ENCODE measurements at places on chromosomes 7 and 10. TPM values are rescaled to one million over a fixed set of nuclear protein-coding genes. Genes with fewer than 3 reads are reported as not detected.

DNA sequence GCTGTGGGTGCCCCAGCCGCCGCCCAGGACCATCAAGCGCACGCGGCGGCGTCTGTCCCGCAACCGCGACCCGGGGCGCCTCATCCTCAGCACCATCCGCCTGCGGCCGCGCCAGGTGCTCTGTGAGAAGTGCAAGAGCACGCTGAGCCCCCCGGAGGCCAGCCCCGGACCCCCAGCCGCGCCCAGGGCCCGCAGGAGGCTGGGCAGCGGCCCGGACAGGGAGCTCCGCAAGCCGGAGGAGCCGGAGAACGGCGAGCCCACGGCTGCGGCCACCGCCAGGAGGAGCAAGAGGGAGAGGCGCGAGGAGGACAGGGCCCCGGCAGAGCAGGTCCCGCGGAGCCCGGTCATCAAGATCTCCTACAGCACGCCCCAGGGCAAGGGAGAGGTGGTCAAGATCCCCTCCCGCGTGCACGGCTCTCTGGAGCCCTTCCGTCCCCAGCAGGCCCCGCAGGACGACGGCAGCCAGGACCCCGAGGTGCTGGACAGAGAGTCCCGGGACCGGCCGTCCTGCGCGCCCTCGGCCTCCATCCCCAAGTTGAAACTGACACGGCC, 8.0 kb downstream of the PWWP2B start:
- no peak overlapping the region for H3K27ac ChIP-seq
- no peak for DNase-seq
- no peaks in the 10 kb centered on the region for H3K36me3 ChIP-seq
- no peak overlapping the region for H3K4me3 ChIP-seq

DNA sequence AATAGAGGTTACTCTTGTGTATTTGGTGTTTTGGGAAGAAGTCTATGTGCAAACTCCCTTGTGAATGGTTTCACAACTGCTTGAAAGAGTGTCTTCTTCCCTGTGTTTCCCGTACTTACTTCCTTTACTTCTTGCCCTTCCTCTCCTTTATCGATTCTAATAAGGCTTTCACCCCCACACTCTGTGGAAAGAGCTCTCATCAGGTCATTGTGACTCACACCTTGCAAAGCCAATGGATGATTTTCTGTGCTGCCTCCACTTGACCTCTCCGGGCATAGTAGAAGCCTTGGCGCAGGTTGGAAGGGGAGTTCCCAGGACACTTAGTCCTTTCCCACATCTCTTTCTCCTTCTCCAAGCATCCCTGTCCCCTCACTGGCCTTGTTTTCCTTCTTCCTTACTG, 6.2 kb upstream of the TSPAN15 start:
- no peak for DNase-seq
- H3K27ac ChIP-seq, result no peak overlapping the region
- H3K4me1 ChIP-seq, result peaks cover 32% of the 10 kb centered on the region
- H3K27me3 ChIP-seq, result peaks cover 10% of the 10 kb centered on the region

The PTN gene
- not detected for total RNA-seq

DNA sequence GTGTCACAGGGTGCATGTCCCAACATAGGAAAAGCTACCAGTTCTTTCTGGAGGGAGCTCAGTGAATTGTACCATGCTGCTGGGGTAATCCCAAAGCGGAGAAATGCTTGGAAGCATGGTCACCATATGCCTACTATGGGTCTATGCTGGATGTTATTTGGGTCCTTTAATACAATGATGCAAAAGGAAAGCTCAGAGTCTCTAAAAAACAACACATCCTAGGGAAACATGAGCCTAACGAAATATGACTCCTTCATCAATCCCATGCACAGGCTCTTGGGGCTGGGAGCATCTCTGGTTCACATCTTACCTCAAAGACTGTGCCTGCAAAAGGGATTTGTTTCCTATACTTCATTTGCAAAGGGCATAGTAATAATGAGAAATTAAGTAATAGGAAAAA, 65.2 kb downstream of the CUBN start:
- peaks cover 5% of the 10 kb centered on the region for H3K36me3 ChIP-seq
- H3K27me3 ChIP-seq, result no peaks in the 10 kb centered on the region
- H3K4me3 ChIP-seq, result no peak overlapping the region
- no peak for DNase-seq
- peaks cover 15% of the 10 kb centered on the region for H3K4me1 ChIP-seq
- no peak overlapping the region for H3K27ac ChIP-seq

The DPP6 gene
- total RNA-seq, result not detected

The ST8SIA6 gene
- 0.95 TPM for total RNA-seq

DNA sequence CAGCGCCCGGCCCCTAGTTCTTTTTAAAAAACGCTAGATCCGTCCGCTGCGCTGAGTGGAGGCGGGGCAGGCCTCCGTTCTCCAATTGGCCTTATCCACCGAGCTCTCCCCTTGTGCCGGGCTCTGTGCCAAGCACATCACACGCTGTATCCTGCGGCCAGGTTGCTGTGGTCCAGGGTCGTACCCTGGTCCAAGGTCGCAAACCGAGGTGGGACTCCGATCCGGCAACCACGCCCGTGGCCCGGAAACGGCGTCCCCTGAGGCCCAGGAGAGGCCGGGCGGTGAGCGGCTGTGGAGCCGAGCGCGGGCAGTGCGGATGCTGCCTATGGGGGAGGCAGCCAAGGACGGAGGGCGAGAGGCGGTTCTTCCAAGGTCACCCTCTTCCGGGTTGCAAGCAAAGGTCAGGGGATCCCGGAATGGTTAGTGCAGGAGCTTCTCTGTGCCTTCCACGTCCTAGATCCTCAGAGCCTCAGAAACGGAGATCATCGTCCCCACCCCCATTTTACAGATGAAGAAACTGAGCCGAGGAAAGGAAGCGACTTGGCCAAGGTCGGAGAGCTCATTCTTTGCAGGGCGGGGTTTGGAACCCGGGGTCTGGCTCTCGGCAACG, 72.4 kb upstream of the LRRC4 start:
- peak overlapping the region; percentile 81 for H3K4me3 ChIP-seq
- DNase-seq, result peak; percentile 36
- peaks cover 8% of the 10 kb centered on the region for H3K27me3 ChIP-seq
- H3K4me1 ChIP-seq, result peaks cover 33% of the 10 kb centered on the region
- H3K27ac ChIP-seq, result no peak overlapping the region
- H3K36me3 ChIP-seq, result no peaks in the 10 kb centered on the region

The FANK1 gene
- 0.68 TPM for total RNA-seq

- DNase-seq, result peak; percentile 12
- no peak overlapping the region for H3K4me3 ChIP-seq
- no peaks in the 10 kb centered on the region for H3K36me3 ChIP-seq
Measured at GRCh38 chr7:45596665-45597095, 22.5 kb downstream of the ADCY1 start.

The IDI1 gene
- 96.5 TPM for total RNA-seq

GRCh38 chr10:1980459-1980858, 243.1 kb upstream of the ADARB2 start:
- no peaks in the 10 kb centered on the region for H3K4me1 ChIP-seq
- H3K27ac ChIP-seq, result no peak overlapping the region
- no peak for DNase-seq
- no peaks in the 10 kb centered on the region for H3K36me3 ChIP-seq
- H3K27me3 ChIP-seq, result no peaks in the 10 kb centered on the region
- H3K4me3 ChIP-seq, result no peak overlapping the region

DNA sequence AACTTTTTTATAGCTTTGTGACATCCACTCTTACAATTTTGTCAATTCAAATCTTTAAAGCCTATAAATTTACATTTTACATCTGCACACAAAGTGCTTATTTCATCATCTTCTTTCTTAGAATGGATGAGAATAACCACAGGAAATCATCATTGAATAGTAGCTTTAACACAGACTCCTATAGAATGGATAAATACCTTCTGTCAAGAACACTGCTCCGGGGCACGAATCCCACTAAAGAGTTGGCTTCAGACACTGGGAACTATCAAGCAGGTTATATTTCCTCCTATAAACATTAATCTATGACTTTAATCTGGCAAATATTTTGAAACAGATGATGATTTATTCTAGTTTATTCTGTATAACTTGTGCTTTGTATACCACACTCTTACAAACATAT, 269.7 kb upstream of the TPK1 start:
- no peak for DNase-seq
- H3K36me3 ChIP-seq, result no peaks in the 10 kb centered on the region
- H3K27me3 ChIP-seq, result no peaks in the 10 kb centered on the region
- no peaks in the 10 kb centered on the region for H3K4me1 ChIP-seq

The CALHM1 gene
- total RNA-seq, result 0.58 TPM

DNA sequence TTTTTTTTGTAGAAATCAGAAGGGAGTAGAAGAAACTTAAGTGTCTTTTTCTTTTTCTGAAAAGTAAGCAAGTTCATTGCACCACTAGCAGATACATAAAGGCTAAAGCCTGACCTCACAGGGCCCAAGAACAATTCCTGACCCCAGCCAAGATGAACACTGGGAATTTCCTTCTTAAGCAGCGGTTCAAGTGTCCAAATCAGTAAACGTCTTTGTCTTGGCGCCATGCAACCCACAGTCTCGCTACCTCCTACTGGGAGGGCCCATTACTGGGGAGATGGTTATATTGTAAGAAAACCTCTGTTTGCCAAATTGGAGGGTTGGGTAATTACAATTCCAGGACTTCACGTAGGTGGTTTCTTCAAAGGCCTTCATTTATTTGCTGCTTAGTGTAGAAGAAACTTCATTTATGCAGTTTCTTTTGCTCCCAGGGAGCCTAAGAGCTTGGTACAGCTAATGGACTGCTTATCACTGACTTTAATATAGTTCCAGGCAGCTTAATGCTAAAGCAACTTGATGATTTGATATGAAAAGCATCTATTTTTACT, 58.3 kb upstream of the ADRB1 start:
- H3K27ac ChIP-seq, result no peak overlapping the region
- H3K27me3 ChIP-seq, result peaks cover 41% of the 10 kb centered on the region
- no peak overlapping the region for H3K4me3 ChIP-seq
- peaks cover 7% of the 10 kb centered on the region for H3K36me3 ChIP-seq
- no peak for DNase-seq
- peaks cover 16% of the 10 kb centered on the region for H3K4me1 ChIP-seq

The PRSS2 gene
- total RNA-seq, result not detected

- H3K4me3 ChIP-seq, result no peak overlapping the region
- no peaks in the 10 kb centered on the region for H3K36me3 ChIP-seq
Measured at GRCh38 chr10:118092209-118092608, 45.5 kb upstream of the RAB11FIP2 start.

The TCAF2 gene
- 49.4 TPM for total RNA-seq

- DNase-seq, result no peak
- H3K4me3 ChIP-seq, result no peak overlapping the region
- peaks cover 48% of the 10 kb centered on the region for H3K36me3 ChIP-seq
- peaks cover 26% of the 10 kb centered on the region for H3K4me1 ChIP-seq
- no peak overlapping the region for H3K27ac ChIP-seq
- no peaks in the 10 kb centered on the region for H3K27me3 ChIP-seq
Measured at GRCh38 chr10:96577069-96577468, 9.7 kb downstream of the TM9SF3 start.

The TMEM139 gene
- 0.73 TPM for total RNA-seq

- no peak overlapping the region for H3K27ac ChIP-seq
- no peaks in the 10 kb centered on the region for H3K4me1 ChIP-seq
- no peak for DNase-seq
- no peak overlapping the region for H3K4me3 ChIP-seq
- H3K27me3 ChIP-seq, result peaks cover 24% of the 10 kb centered on the region
Measured at GRCh38 chr7:135763261-135763660, 14.6 kb upstream of the FAM180A start.

The CTBP2 gene
- 0.43 TPM for total RNA-seq

GRCh38 chr7:7496311-7496710, 39.4 kb downstream of the COL28A1 start:
- no peak for DNase-seq
- H3K27ac ChIP-seq, result no peak overlapping the region
- H3K4me3 ChIP-seq, result no peak overlapping the region
- no peaks in the 10 kb centered on the region for H3K36me3 ChIP-seq

GRCh38 chr10:103595933-103596726, 102.6 kb downstream of the NEURL1 start:
- H3K27me3 ChIP-seq, result no peaks in the 10 kb centered on the region
- no peaks in the 10 kb centered on the region for H3K36me3 ChIP-seq

The PDK4 gene
- total RNA-seq, result not detected

The MRC1 gene
- total RNA-seq, result not detected

The COL28A1 gene
- not detected for total RNA-seq

DNA sequence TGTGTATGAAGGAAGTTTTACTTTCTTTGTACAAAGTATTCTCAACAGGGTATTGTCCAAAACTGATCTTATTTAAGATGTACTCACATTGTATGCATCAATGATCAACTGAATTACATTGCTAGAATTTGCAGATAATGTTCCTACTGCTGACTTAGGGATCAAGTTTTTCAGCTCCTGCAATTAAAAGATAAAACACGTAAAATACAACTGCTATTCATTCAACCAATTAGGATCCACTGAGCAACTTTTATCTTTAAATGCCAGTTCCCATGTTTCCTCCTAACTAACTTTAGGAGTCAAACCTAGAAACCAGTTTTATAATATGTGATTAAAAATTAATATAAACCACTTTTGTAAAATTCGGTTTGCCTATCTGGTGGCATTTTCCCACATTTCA, 35.9 kb downstream of the ITGB1 start:
- no peaks in the 10 kb centered on the region for H3K27me3 ChIP-seq
- peaks cover 78% of the 10 kb centered on the region for H3K36me3 ChIP-seq
- peaks cover 26% of the 10 kb centered on the region for H3K4me1 ChIP-seq

- no peak overlapping the region for H3K27ac ChIP-seq
- DNase-seq, result no peak
- H3K4me3 ChIP-seq, result no peak overlapping the region
- H3K4me1 ChIP-seq, result peaks cover 4% of the 10 kb centered on the region
- no peaks in the 10 kb centered on the region for H3K27me3 ChIP-seq
- peaks cover 16% of the 10 kb centered on the region for H3K36me3 ChIP-seq
Measured at GRCh38 chr7:11082552-11083213, 109.0 kb downstream of the PHF14 start.

The DPCD gene
- 5.2 TPM for total RNA-seq

All from activated CD4-positive, alpha-beta memory T cell treated with anti-CD3 and anti-CD28 coated beads, Interleukin-2, amount 10 ng/mL, durations not matched to agents 7 days and 5 days (primary cell).